ENCODE measurements at places on chromosomes 6 and 20.

GRCh38 chr6:6006428-6007365, at the start of gene NRN1:
Gene NRN1, minus strand, starts transcription at chr6:6006925. Its CDS starts 176 bp downstream, at chr6:6006749.
- no peak for DNase-seq

DNA sequence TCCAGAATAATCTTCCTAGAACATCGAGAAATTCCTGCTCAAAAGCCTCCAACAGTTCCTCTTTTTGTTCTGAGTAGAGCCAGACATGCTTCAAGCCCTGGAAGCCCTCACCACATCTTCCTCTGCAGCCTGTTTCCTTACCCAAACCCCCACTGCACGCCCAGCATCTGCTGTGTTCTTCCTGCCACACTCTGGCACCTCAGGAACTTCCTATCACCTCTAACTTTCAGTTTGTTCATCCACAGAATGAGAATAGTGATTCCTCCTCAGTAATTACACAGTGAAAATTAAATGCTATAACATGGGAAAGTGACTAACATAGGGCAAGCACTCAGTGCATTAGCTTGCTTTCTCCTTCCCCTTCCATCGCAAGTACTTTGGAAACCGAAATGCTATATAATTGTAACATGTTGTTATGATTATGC, 26.3 kb downstream of the C6orf89 start:
- no peak for DNase-seq

- no peak for DNase-seq
These were observed 14.5 kb downstream of the TCF15 start for GRCh38 chr20:595330-596308.

- no peak for DNase-seq
These were observed 130.1 kb upstream of the ASCC3 start for GRCh38 chr6:101011186-101011585.

DNA sequence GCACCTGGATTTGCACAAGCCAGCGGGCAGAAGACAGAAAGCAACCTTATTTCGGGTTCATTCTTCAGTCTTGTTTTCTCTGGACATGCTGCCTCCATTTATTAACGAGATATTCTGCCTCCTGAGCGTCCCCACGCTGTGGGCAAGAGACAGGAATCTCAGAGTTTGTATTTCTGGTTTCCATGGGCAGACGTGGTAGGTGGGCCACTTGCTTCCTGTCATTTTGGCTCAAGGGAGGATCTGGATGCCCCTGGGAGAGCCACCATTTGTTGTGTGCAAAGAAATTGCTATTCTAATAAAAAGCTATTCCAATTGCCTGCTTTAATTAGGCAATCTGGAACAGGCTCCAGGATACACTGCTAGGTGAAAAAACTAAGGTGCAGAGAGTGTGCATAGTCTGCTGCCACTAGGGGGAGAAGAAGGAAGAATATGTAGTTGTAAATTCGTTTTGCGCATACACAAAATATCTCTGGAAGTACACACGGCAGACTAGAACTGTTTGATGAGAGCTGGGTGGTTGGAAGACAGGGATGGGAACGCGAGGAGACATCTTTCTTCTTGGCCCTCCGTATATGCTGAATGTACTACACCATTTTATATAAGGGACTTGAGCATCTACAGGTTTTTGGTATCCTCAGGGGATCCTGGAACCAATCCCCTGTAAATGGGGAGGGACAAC, 30.1 kb upstream of the SLC16A10 start:
- DNase-seq = no peak

DNA sequence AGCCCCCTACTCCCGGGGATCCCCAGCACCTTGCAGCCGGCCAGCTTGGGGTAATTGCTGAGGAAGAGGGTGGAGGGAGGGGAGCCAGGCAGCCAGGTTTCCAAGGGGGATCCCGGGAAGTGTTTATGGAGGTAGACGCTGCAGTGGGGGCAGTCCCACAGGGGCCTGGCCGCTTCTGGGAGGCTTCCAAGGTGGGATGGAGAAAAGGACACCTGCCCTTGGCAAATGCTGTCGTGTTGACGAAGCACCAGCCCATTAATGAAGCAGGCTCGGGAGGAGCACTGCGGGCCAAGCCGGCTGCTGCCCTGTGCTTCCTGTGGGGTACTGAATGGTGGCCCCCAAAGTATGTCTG, 82.4 kb downstream of the TMEM242 start:
- no peak for DNase-seq

GRCh38 chr20:4445784-4446183, 275.9 kb upstream of the PRND start:
- DNase-seq = no peak

GRCh38 chr20:62940875-62941274, 2.9 kb downstream of the GID8 start:
- no peak for DNase-seq

DNA sequence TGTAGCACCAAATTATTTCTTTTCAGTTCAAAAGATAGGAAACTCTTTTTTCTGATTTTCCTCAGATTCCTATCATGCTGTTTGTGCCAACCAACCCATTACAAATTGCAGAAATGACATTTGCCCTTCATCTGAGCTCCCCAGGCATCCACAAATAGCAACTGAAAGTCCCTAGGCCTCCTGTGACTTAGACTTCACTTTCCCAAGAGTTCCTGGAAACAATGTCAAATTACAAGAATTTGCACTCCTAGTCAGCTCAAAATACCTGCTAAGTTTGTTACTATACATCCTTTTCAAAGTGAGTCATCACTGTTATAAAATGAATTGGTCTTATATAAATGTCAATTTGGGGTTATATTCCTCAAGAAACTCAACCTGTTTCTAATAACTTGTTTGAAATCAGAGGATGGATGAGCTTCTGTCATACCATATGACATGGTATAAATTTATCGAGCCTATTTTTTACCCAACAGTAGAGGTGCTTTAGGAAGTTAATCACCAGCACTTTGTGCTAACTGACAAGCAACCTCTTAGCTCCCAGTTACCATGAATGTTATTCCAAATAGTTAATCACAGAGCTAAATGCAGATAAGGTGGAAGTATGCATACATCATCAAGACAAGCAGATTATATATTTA, 256.5 kb downstream of the HACE1 start:
- DNase-seq = no peak

DNA sequence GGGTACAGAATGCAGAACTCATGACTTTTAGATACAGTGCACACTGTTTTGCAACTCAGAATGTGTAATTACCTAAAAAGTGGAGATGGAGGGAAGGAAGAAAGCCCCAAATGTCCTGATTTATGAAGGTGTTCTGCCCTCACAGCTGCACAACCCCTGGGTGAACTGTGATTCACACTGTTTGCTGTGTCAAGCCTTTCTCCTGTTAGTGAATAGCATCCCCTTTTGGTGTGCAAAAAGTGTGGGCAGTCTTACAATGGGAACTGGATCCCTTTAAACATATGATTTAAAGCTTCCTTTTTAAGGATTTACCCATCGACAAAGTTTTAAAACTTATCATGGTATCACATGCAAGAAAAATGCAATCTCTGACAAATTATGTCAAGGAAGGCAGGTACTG, 633.4 kb upstream of the EPHA7 start:
- DNase-seq = no peak

DNA sequence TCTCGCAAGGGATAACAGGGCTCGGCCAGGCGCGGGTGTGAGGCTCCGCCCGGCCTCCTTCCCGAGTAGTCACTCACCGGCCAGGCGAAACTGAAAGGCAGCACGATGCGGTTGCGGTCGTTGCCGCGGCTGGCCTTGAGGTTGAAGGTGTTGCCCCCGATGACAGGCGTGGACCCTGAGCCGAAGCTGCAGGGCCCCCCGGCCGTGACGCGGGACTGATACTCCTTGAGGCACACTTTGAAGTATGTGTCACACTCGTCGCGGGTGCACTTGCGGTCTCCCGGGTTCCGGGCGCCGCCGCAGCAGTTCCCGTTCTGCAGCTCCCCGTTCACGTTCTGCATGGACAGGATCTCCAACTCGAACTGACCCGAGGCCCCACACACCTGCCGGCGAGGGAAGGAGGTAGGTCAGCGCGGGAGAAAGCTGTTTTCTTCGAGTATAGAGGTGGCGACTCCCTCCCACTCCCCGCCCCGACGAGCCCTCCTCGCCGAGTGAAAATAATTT, 1.1 kb downstream of the JAG1 start:
- DNase-seq = no peak

DNA sequence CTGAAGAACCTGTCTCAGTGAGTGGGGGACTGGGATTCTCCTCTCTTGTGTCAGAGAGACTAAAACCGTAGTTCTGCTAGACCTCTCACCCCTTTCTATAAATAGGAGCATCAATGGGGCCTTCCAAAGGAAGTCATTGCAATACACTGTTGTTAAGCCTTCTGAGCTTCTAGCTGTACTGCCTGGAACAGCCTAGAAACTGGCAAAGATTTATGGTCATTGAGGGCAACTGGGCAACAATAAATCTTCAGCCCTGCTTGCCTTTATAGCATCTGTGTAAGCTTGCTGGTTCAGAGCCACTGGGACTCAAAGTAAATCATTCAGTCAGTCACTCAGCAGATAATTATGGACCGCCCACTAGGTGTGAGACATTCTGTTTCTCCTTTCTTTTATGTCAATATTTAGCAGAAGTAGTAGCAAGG, 53.2 kb downstream of the PPP1R14C start:
- DNase-seq = no peak

DNA sequence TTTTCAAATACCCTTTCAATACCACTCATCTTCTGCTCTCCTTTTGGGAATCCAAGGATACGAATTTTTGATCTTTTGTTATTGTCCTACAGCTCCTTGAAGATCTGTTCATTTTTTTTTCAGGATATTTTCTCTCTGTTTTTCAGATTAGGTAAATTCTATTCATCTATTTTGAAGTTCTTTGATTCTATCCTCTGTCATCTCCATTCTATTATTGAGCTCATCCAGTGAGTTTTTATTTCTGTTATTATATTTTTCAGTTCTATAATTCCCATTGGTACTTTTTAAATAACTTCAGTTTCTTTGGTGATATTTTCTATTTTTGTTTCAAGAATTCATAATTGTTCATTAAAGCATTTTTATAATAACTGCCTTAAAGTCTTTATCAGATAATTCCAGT, 14.7 kb upstream of the ADTRP start:
- no peak for DNase-seq

DNA sequence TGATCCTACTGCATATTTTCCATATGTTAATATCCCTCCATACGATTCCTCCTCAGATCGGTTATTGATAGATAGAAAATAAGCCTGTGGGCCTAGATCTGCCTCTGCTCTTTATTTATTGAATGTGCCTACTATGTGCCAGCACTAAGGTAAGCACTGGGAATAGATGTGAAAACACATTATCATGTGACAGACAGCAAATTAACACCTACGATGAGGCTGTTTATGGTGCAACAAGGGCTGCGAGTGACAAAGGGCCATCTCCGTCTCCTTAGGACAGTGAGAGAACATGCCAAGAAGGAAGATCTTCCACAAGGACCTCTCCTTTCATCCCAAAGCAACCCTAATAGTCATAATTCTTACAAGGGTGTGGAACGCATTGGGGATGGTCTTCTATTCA, 90.5 kb downstream of the MYB start:
- DNase-seq = no peak

- no peak for DNase-seq
These were observed 228.5 kb downstream of the ZMYND8 start for GRCh38 chr20:47127999-47128398.

DNA sequence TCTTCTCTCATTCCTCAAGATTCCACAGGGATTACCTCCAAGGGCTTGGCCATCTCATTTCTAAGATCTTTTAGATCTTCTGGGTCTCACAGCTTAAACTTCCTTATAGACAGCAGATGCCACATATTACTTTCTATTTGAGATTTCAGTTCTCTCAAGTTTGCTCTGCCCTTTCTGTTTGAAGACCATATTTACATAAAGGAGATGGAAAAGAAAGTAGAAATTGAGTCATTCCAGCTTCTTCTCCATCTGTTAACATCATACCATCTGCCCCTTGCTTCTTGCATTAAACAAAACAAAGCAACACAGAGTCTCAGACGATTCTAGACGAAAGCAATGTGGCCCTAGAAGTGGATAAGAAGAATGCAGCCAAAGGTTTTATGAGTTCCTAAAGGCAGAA, 203.4 kb downstream of the TTLL2 start:
- DNase-seq = no peak

GRCh38 chr20:19074356-19074755, 138.1 kb upstream of the SLC24A3 start:
- no peak for DNase-seq

DNA sequence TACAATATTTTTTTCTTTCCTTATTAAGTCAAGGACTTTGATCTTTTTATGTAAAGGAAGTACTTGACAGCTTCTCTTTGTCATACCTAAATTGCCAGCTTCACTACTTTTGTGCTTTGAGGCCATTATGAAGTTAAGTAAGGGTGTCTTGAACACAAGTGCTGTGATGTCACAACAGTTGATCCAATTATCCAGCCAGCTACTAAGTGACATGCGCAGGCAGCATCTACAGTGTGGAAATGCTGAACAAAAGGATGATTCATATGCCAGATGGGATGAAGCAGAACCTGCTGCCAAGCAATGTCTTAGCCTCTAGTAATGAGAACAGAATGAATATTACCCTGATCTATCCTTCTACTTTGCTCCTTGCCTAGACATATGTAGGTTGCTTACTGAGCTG, 68.3 kb upstream of the TMEM244 start:
- DNase-seq = no peak

DNA sequence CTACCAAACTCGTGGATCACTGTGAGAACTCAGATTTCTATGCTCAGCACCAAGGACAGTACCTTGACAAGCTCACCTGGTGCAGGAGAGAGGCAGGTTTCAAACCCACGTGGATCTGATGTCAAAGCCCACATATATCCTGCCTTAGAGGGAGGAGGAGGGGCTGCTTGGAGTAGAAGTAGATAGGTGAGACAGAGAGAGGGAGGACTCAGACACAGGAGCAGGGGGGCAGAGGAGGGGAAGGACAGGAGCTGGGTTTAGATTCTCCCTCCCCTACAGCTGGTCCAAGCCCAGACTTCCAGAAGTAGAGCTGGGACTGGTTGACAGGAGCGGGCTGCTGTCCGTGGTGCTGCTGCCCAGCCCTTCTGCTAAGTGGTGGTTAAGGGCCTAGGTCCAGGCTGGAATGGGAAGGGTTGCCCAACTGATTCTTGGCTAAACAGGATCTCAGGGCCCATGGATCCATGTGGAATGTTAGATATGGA, 77.5 kb downstream of the CDH22 start:
- peak; percentile 71 for DNase-seq

- DNase-seq = no peak
These were observed 22.8 kb upstream of the PTPN1 start for GRCh38 chr20:50487397-50487796.
